Left lobe of liver (tissue), 2 donors: ENCODE measurements at places on chromosomes 1 and 21. TPM values are rescaled to one million over a fixed set of nuclear protein-coding genes. Genes with fewer than 3 reads are reported as not detected.

Gene TAS1R1
- total RNA-seq, result 0.05 TPM

Gene MROH9
- total RNA-seq, result not detected

Gene XKR8
- 8.5 TPM for total RNA-seq

Gene RGS8
- total RNA-seq, result not detected

Gene SPRR2D
- not detected for total RNA-seq

Gene ZBTB8A
- 2.8 TPM for total RNA-seq

Gene PLA2G2A
- 128 TPM for total RNA-seq

Gene ZNF648
- 0.81 TPM for total RNA-seq

Gene SLC25A33
- 3.5 TPM for total RNA-seq

Gene THEM5
- not detected for total RNA-seq

Gene INKA2
- 1.1 TPM for total RNA-seq

Gene CLCNKB
- total RNA-seq, result not detected

Gene GUCA2A
- not detected for total RNA-seq

Gene TSPAN1
- total RNA-seq, result 7.7 TPM

Gene YARS1
- 38.4 TPM for total RNA-seq

Gene RGS13
- total RNA-seq, result not detected

Gene RGSL1
- total RNA-seq, result not detected

Gene LENEP
- not detected for total RNA-seq

Gene CCSAP
- 1.9 TPM for total RNA-seq

Gene NFASC
- total RNA-seq, result 2.7 TPM

Gene VANGL2
- 0.20 TPM for total RNA-seq

Gene BRWD1
- total RNA-seq, result 21.9 TPM

Gene WNT9A
- 0.05 TPM for total RNA-seq

Gene CFHR3
- 279 TPM for total RNA-seq

Gene CDC42BPA
- 14.5 TPM for total RNA-seq

Gene HLX
- total RNA-seq, result 11.0 TPM

Gene SPRR3
- not detected for total RNA-seq

Gene JMJD4
- total RNA-seq, result 10.3 TPM

Gene OR10Z1
- total RNA-seq, result not detected

Gene LRRC7
- total RNA-seq, result 0.33 TPM

Gene SF3B4
- 11.5 TPM for total RNA-seq

Gene PKP1
- total RNA-seq, result 0.03 TPM

Gene LHX8
- total RNA-seq, result not detected

Gene FMO1
- not detected for total RNA-seq

Gene CHRNB2
- 0.10 TPM for total RNA-seq

Gene ERG
- total RNA-seq, result 4.0 TPM

Gene FBXO42
- total RNA-seq, result 9.0 TPM
